ENCODE measurements at places on chromosomes 7 and 10.
A peak's percentile ranks its signal among the peaks of the same experiment; 100 is the strongest.

DNA sequence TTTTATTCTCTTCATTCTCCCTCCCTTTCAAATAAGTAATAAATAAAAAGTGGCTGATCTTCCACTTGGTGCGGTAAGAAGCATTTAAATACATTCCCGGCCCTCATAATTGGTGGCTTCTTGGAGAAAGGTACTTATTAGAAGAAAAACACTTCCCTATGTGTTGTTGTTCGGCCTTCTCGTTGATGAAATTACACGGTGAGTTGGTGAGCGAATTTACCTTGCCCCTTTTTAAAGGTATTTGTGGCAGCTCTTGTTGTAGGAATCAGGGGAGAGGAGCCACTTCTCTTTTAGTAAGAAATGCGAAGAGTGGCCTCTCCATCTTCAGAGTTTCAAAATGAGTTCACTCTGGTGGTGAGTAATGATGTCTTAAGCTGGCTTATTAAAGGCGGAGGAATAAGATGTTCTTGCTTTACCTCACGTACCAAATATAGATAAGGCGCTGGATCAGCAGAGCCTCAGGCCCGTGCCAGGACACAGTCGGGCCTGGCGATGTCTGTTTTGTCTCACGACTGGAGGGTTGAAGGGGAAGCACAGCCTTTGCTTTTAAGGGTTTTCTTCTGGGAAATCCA, 135.9 kb downstream of the CUX1 start:
- no peak for DNase-seq

GRCh38 chr10:43122826-43123225, 15.4 kb upstream of the CSGALNACT2 start:
- no peak for DNase-seq

DNA sequence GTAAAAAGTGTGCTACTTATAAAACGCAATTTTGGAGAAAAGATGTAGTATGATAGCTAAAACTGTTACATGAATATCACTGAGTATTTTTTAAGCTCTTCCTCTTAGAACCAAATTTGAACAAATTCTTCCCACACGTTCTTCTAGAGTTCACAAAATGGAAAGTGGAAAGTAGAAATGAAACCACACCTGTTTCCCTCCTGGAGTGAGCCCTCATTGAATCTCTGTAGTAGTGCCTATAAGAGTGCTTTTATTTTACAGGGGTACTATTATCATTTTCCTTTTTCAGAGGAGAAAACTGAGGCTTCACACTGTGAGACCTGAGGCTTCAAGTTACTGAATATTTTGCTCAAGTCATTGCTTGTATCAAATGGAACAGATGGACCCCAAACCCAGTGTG, 393.0 kb downstream of the NRG3 start:
- DNase-seq, result no peak

GRCh38 chr10:3902809-3903410, 117.9 kb upstream of the KLF6 start:
- no peak for DNase-seq

DNA sequence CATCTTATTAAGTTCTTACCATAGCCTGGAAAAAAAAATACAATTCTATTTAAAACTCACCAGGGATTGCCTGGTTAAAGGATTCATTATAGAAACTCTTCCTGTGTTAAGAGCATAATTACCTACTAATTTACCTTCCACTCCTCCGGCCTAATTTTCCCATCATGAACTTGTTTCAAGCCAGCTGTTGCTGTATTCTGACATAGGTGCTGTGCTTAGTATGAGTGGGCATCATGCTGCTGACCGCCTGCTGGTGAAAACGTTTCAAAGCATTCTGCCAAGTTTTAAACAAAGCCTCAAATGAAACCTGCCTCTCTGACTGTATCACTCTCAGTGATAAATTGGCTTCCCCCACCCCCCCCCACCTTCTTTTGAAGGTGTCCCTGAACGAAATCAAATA, 47.8 kb upstream of the KCNMA1 start:
- DNase-seq, result peak; percentile 86

DNA sequence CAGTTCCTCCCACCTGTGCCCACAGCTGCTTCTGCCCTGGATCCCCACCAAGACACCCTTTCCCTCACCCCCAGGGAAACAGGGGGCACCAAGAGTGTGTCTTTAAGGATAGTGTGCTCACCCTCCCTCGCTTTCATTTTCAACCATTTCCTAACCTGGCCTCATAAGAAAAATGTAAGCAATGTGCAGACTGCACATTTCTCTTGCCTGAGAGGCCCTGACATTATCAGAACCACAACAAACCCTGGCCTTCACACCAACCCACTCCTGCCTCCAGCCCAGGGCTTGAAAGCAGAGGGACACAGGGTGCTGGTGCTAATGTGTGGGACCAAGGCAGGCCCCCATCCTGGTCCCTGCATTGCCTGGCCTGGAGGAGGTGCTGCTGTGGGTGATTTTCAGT, 11.0 kb upstream of the IMPDH1 start:
- no peak for DNase-seq

DNA sequence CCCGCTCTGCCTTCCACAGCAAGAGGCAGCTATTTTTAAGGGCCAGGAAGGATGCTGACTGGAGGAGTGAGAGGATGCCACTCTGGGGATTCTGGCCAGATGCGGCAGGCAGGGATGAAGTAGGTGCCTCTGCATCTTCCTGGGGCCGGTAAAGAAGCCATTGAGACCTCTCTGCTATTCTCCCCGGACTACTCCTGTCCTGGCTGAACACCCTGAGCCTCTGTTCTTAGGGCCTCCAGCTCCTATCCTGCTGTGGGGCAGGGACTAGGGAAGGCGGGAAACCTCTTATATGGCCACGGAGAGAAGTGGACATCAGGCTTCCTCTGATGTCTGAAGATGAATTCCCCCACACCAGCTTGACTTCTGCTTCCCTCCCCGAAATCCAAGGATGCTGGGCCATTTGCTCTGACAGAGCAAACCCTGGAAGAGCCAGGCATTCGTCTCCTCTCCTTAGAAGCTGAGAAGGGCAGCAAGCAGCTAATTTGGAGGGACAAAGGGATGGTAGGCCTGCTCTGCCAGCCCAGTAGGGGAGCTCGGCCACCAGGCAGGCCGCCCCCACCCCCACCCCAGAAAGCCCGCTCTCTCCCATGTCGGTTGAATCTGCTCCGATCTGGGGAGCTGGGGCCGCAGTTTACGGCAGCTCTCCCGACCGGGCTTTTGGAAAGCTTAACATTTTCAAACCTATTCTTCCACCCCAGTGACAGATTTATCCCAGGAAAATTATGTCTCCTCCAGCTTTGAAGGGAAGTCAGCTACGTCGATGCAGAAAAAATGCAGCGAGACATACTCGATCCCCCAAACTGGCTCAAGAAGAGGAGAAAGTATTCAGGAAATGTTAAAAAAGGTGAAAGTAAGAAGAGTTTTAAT, 2.8 kb downstream of the FGF8 start:
- no peak for DNase-seq

All from NCI-H748 treated with DMSO at 0.1 percent for 48 hours (cell line).